Bronchial epithelial cell (primary cell): ENCODE measurements at places on chromosomes 1 and 21. TPM values are rescaled to one million over a fixed set of nuclear protein-coding genes. Genes with fewer than 3 reads are reported as not detected.

SLAMF1 gene
- not detected in 2 replicates for total RNA-seq

LAPTM5 gene
- under 0.01 TPM in 2 replicates for total RNA-seq

DNA sequence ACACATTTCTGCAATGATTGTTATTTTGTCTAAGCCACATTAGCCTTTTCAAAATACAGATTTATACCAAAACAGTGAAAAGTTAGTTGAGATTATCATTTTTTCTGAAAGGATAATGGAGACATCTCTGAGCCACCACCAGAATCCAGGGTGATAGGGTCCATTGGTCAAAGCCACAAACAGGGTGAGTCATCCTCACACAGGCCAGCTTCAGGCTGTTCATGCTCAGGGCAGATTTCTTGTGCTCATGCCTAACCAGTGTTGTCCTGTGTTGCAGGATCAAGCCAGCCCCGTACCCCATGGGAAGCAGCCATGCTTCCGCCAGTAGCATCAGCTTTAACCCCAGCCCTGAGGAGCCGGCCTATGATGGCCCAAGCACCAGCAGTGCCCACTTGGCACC lies 13.4 kb downstream of the ELOA start:
- DNase-seq = no peak

- no peak for DNase-seq
Observed at GRCh38 chr1:50350868-50351267, 72.4 kb downstream of the DMRTA2 start.

- no peak for DNase-seq
Observed at GRCh38 chr1:246208105-246208504, 299.0 kb downstream of the SMYD3 start.
